ENCODE measurements at places on chromosomes 2 and 18.

DNA sequence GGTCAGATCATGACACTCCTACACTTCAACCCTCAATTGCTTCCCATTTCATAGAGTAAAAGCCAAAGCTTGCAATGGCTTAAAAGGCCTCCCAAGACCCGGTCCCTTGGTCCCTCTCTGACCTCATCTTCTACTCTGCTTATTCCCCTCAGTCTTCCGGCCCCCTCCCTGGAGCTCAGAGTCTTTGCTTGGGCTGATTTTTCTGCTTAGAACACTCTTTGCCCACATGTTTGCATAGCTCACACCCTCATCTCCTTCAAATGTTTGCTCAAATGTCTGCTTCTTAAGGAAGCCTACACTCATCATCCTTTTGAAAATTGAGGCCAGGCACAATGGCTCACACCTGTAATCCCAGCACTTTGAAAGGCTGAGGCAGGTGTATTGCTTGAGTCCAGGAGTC is 65.6 kb upstream of the CAPN13 start:
- DNase-seq = no peak

- no peak for DNase-seq
These were observed 100.5 kb downstream of the SCG2 start for GRCh38 chr2:223501641-223502040.

DNA sequence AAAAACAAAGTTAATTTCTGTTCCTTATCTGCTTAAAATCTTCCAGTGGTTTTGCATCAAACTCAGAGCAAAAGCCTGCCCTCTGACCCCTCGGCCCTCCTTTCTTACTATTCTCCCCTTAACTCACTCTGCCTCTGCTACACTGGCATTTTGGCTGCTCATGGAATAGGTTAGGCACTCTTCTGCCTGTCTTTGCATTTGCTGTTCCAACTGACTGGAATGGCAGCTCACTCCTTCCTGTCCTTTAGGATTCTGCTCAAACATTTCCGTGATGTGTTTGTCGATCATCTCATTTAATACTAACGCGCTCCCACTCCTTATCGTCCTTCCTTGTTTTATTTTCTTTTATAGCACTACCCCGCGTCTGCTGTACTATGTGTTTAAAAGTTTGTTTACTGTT is 815 bp downstream of the CEBPZ start:
- no peak for DNase-seq

DNA sequence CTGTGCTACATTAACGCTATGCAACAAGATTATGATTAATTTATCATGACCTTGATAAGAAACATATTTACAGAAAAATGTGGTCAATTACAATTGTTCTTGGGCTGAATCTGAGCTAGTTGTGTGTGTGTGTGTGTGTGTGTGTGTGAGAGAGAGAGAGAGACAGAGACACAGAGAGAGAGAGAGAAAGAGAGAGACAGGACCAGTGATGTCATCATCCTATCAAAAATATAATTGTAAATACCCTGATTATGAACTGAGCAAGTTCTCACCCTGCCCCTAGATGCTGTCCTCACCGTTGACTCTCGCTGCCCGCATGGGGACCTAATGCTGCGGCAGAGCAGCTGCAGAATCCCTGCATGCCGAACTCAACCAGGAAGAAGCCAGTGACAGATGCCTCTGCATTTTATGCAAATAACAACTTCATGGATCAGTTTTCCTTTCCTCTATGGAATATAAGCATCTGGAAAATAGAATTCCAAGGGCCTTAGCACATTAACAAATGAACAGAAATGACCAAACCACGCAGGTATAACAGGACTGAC is 512.5 kb downstream of the PLCL1 start:
- no peak for DNase-seq

DNA sequence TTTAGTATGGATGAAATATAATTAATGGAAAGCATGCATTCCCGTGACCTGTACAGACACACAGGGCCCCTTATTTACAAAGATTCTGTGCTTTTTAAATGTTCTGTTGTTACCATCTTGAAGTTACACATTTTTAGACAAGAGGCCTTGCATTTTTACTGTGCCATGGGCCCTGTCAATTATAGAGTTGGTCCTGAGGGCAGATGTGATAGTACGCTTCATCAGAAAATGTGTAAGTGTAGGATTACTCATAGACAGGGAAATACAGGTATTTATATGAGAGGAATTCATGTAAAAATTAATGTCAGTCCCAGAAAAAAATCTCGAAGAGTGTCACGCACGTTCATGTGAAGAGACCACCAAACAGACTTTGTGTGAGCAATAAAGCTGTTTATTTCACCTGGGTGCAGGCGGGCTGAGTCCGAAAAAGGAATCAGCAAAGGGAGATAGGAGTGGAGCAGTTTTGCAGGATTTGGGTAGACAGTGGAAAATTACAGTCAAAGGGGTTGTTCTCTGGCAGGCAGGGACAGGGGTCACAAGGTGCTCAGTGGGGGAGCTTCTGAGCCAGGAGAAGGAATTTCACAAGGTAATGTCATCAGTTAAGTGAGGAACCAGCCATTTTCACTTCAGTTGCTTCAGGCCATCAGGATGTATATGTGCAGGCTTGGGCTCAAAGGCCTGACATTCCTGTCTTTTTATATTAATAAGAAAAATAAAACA is 12.2 kb upstream of the ALPK2 start:
- DNase-seq = no peak

GRCh38 chr2:88016960-88017779 is 823 bp upstream of the RNU2-63P start:
- DNase-seq = no peak

DNA sequence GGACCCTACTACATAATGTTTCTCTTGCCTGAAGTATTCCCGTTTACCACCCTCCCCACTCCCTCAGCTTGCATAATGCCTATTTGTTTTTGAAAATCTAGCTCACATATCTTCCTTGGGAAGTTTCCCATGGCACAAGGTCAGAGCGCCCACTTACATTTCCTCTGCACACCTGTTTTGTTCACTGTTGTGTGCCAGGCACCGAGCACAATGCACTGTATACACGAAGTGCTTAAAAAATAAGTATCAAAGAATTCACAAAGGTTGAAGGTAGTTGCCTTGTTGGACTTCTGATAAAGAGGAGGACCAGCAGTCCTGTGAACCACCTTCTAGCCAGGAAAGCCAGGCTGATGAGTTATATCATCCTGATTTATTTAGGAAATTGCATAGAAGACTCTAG is 16.8 kb upstream of the RHOB start:
- DNase-seq = no peak

All from stimulated activated CD4-positive, alpha-beta T cell treated with anti-CD3 and anti-CD28 coated beads, Interleukin-4, amount 100 ng/mL, for 48 hours (primary cell).